Upper lobe of right lung (tissue), 1 donor: ENCODE measurements at places on chromosomes 16 and 17.
A peak's percentile ranks its signal among the peaks of the same experiment; 100 is the strongest.

DNA sequence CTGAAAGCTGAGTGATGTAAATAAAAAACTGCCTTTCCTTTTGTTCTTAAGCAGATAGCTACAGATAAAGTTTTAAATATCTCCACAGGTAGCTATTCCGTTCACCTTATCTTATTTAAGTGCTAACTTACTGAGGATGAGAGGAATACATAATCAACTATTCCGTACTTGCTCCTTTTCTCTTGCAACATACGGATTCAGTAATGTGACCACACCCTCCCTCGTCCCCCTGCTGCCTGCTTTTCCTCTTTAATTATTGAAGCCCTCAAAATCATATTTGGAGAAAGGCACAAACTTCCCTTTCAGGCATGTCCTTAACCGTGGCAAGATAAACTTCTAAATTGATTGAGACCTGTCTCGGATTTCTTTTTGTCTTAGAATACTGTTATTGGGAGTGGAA, 101.4 kb downstream of the MAP2K4 start:
- DNase-seq = no peak

- DNase-seq = peak; percentile 79
These were observed 14.9 kb downstream of the GPRC5C start for GRCh38 chr17:74446551-74447500.

DNA sequence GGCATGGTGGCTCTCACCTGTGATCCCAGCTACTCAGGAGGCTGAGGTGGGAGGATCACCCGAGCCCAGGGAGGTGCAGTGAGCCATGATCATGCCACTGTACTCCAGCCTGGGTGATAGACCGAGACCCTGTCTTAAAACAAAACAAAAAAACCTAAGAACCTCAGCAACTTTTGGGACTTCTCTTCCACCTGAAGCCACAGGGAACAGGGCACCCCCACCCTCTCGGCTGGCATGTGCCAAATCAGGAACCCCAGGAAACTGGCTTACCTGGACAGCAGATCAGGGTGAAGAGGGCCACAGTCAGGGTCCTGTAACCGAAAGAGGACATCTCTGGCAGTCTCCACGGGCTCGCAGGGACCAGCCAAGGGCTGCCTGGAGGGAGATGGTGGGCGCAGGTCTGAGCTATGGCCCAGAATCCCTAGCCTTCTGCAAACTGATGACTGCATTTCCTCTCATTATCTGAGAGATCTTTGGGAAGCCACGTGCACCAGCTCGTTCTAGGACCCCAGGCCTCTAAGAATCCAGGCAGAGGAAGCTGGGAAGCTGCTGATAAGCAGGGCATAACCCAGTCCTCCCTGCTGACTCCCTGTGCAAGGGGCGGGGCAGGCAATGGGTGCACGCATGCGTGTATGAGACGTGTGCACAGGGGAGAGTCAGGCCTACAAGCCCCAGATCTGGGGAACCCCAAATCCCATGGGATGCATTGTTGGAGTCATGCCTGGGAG, 8.4 kb downstream of the PRR29 start:
- DNase-seq = no peak

DNA sequence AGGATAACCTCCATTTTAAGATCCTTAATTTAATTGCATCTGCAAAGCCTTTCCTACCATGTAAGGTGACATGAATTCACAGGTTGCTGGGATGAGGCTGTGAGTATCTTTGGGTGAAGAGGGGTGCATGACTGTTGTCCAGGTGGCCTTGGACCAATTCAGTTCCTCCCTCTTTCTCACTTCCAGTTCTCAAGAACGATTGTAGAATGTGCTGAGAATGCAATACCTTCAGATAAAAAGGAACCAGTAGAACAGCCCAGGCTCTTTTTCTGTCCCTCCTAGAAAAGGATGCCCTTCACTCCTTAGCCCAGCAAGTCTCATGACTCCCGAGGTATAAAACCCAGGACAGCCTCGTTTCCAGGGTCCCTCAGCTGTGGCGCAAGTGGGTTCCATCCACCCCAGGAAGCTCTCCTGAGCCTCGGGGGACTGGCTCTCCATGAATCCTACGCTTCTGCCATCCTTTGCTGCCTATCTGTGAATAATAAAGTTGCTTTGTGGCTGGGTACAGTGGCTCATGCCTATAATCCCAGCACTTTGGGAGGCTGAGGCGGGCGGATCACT, 61.6 kb upstream of the FA2H start:
- DNase-seq = no peak

- DNase-seq = no peak
These were observed 260.8 kb downstream of the ZFHX3 start for GRCh38 chr16:72787130-72787513.

- no peak for DNase-seq
These were observed 65.8 kb downstream of the TBC1D16 start for GRCh38 chr17:79969906-79970305.

- no peak for DNase-seq
These were observed 61.4 kb downstream of the CYB5B start for GRCh38 chr16:69485816-69486215.

DNA sequence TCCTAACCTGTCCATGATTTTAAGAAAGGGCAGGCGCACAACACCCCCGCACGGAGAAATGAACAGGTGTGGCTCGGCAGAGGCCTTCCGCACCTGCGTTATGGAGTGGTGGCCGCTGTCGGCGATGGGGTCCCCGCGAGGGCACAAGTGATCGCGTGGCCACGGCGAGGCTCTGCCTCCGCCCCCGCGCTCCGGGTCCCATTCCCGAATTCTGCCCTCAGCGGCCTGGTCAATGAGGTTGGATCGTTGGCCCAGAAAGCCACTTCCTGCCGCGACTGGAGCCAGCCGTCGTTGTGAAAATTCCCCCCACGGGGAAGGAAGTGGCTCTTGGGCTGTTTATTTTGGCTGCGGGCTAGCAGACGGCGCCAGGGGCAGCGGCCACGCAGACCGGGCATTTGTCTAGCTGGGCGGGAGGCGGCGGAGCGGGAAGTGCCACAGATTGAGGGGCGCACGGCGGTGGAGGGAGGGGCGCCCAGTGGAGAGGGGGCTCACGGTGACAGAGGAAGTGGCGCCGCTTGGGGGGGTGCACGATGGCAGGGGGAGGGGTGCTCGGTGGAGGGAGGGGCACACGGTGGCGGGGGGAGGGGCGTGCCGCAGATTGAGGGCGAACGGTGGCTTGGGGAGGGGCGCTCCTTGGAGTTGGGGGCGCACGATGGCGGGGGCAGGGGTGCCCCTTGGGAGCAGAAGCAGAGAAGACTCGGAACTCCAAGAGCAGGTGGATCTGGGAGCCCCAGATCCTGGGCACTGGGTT, 25.0 kb downstream of the MRC2 start:
- DNase-seq = peak; percentile 90

- no peak for DNase-seq
These were observed 3.7 kb downstream of the HPR start for GRCh38 chr16:72066747-72067146.

- DNase-seq = no peak
These were observed 1.7 kb downstream of the MYH11 start for GRCh38 chr16:15854906-15855703.

DNA sequence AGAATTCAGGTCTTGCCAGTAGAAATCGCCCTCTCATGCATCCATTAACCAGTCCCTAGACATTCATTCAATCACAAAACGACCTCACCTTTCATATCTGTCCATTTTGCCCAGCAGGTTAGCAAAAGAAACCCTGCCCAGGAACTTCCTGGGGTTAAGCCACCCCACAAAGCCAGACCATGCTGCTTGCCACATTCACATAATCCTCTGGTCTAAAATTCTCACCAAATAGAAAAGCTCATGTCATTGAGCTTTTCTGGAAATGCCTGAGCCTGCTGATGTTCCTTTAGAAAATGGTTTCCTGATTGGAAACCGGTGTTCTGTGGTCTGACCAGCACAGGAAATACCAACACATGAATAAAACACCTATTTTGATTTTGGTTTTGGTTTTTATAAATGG, 21.6 kb upstream of the DYNLRB2 start:
- no peak for DNase-seq

DNA sequence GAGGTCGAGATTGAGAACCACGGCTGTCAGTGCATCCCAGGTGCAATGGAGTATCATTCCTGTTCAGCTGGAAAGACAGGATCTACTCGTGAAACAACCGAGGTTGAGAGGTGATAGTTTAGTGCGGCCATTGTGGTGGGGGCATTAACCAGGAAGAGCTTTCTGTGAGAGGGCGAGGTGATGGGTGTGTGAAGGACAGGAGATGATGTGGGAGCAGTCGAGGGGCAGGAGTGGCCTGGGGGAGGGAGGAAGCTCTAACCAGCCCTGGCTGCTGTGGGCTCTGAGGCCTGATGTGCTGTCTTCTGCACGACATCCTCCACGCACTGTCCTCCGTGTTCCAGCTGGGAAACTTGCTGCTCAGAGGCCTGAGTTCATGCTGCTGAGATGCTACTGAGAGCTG, 22.0 kb downstream of the GOSR2 start:
- no peak for DNase-seq

DNA sequence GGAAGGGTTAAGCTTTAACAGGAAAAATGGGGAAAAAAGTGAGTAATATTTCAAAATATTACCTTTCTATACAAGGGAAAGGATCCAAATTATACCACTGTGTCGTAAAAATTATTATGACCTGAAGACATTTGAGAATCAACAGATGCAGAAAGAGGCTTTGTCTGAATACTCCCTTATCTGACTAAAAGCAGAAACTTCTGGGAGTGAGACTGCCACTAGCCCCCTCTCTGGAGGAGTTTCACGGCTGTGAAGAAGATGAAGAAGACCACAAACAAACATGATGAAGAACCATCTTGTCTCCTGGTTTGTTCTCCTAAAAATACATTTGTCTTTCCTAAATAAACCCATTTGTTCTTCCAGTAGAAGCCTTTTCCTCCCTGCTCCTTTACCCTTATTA, 29.4 kb downstream of the CNTROB start:
- no peak for DNase-seq

DNA sequence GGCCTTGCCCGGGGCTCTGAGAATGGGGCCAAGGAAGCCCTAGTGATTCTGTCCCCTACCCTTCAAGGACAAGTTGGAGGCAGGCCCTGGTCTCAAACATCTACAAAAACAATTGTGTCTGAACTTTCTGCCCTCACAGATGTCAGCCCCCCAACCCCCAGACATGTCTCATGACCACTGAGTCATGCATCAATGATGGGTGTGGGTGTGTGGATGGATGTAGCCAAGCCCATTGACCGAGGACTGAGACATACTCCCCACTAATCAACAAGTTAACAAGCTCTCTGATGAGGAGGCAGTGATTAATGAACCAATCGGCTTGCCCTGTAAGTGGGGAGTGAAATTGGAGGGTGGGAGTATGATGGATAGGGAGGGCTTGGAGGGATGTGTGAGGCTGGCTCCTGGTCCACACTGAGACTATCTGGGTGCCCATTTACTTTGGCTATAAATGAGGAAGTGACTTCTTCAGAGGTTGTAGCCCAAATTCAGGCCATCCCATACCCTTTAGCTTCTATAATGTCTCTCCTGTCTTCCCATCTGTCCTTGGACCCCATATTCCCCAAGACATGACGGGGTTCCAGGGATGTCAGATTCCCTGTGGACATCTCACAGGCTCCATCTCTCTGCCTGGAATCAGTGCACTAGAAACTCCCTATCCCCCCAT, 97.1 kb upstream of the TMEM97 start:
- DNase-seq = no peak

GRCh38 chr17:39110435-39111136, 40.9 kb downstream of the PLXDC1 start:
- DNase-seq = no peak

GRCh38 chr16:28845293-28845692, 855 bp downstream of the TUFM start:
- DNase-seq = no peak

GRCh38 chr16:53456625-53457024, 22.4 kb downstream of the RBL2 start:
- no peak for DNase-seq

- DNase-seq = no peak
These were observed 29.3 kb downstream of the MAF start for GRCh38 chr16:79571065-79571902.

DNA sequence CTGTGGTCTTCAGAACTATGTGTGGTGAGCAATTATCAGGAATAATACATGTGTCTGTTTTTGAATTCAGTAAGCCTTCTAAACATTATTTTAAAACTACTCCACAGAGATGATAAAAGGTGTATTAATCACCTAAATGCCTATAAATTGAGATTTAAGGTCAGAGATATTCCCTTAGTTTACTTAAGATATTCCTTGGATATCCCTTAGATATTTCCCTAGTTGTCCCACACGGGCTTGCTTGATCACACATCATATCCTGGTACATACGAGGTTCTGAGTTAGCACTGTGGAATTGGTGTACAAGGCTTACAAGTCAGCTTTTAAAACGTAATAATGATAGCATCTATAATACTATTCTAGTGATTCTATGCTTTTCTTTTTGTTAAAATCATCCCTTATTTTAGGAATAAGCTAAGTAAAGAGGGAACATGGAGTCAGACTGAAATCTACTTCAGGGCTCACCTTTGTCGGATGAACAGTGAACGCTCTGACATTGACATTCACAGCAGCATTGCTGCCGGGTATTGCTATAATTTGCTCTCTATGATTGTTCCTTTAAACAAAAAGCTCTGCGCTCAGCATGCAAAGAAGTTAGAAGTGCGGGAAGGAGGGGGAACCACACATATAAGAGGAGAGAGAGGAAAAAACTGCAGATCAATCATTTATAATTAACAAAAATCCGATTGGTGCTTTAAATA, 136.5 kb downstream of the SKAP1 start:
- DNase-seq = no peak

DNA sequence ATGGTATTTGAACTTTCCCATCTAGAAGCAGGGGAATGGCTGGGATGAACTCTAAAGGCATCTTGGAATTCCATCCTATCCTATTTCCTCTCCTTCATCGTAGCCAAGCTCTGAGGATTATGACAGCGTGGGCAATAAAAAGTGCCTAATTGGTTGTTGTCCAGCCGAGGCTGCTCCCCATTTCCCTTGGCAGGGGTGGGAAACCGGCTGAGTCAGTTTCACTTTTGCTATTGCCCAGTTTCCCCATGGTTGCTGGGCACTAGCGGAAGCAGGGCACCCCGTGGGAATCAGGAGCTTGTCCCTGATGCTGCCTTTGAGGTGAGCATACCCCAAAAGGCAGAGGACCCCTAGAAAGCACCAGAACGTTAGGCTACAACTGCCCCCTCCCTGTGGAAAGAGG, 13.8 kb upstream of the SP2 start:
- no peak for DNase-seq

GRCh38 chr16:49554681-49555080, 181.1 kb downstream of the C16orf78 start:
- DNase-seq = no peak
